ENCODE measurements at places on chromosomes 6 and 20. TPM values are rescaled to one million over a fixed set of nuclear protein-coding genes. Genes with fewer than 3 reads are reported as not detected.

- DNase-seq: no peak
Observed at GRCh38 chr6:139152892-139153271, 18.0 kb downstream of the HECA start.

DNA sequence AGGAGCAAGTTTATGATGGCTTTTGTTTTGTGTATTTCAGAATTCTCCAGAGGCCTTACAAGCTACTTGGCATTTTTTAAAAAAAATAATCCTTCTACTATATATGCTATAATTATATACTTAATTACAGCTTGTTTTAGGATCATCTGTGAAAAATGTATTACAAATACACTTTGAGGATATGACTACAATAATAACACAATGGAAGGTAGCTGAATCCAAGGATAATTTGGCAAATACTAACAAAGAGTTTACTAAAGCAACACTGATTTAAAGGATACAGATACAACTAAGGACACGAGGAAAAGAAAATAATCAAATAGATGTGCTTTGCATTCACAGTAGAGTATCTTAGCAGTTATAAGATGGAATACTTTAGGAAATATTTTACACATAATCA lies 381.9 kb upstream of the CITED2 start:
- no peak for DNase-seq

GRCh38 chr6:56517155-56517745 lies 125.4 kb downstream of the DST start:
- DNase-seq: no peak

EBF4 gene
- total RNA-seq: 2.5 TPM

- no peak for DNase-seq
Observed at GRCh38 chr6:132491303-132491702, 21.6 kb downstream of the STX7 start.

- DNase-seq: no peak
Observed at GRCh38 chr6:148523048-148523447, 180.4 kb downstream of the SASH1 start.

DNA sequence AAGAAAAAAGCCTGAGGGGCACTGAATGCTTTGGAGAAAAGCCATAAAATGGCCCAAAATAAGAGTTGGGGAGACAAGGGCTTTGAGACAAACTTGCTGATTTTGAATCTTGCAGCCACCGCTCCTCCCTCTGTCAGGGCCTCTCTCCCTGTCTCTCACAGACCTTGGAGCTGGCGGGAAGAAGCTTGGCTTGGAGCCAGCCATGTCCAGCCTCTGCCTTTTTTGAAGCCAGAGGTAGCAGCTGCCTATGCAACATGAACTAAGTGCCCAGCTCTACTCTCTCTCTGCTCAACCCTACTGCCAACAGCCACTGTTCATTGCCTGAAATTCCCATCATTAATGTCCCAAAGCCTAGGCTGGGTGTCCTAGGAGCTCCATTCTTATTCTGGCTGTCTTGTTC lies 63.7 kb upstream of the CTNNBL1 start:
- DNase-seq: no peak

GRCh38 chr6:170132011-170132521 lies 158.8 kb downstream of the DLL1 start:
- no peak for DNase-seq

GRCh38 chr6:106749609-106750008 lies 120.2 kb downstream of the QRSL1 start:
- no peak for DNase-seq

- no peak for DNase-seq
Observed at GRCh38 chr6:111256646-111257045, 169.3 kb downstream of the SLC16A10 start.

DNA sequence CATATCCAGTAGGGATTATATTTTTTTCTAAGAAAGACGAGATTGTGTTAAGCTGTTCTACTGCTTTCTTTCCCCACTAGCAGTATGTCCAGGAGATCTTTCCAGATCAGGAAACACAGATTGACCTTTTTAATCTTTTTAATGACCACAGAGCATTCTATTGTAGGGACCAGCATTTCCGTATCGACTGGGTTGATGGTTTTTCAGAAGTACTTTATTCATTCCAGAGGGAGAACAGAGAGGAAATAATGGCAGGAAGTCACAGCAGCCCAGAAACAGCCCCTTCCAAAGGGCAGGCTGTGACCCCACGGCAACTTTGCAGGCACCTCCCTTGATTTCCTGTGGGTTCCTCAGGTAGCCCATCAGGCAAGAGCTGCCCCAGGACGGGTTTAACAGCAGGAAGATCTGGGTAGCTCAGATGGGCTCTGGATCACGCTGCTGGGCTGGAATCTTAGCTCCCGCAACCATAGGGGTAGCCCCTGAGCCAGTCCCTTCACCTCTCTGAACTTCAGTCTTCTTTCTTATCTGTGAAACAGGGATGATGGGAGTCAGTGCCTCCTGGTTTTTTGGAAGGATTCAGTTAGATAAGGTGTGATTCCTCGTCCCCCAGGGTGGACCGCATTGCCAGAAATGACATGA lies 23.8 kb upstream of the CHMP4B start:
- DNase-seq: no peak

DNA sequence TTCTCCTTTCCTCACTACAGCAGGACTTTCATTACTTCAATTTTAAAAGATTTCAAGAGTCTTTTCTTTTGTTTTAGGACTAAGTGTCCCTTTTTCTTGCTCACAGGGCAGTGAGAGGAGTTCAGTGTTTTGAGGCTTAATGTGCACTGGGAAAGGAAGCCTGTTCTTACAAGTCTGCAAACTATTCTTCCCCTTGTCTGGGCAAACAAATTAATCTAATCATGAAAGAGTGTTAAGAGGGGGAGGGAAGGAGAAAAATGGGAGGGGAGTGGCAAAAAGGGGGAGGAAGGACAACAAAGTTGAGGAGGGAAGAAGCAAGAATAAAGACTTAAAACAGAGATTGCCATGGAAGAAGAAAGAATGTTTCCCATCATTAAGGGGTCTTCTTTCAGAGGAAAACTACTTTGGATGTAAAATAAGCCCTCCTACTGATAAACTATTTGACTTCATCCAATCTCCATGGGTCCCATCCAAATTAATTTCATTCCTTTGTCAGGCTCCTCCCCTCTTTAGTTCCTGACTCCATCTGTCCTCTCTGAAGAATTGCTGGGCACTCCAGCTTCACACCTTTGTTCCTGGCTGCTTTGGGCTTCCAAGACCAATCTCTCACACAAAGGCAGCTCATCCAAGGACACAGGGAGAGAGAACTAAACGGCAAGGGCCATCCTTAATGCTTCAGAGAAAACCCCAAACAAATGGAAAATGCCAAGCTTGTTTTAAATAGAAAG lies 244.5 kb downstream of the TPBG start:
- DNase-seq: no peak

GRCh38 chr20:49699200-49699992 lies 14.3 kb downstream of the B4GALT5 start:
- no peak for DNase-seq

DNA sequence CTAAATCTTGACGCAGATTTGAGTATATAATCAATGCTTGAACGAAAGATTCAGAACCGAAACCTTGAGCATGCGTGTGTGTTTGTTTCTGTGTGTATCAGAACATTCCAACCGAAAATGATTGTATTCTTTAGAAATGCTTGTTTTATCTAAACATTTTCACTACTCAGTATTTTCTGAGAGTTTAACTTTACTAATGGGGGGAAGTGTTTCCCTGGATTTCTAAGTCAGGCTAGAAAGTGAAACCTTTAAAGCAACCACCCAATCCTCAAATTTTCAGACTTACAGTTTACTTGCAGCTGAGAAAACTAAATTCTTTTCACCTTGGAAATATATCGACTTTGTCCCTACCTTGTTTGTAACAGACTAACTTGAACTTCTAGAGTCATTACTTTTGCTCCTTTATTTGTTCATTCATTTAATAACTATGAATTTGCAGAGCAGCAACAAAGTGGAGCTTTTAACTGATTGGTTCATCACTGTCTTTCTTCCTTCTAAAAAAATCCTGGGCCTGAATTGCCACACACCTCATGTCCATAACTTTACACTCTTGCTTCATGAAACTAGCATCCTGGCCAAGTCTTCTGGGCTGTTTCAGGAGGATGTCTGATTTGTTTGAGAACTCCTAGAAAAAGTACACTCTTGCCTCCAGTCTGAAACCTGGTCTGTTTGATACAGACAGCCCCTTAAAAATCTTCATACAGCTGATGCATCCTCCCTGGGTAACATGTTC lies 77.8 kb upstream of the XRN2 start:
- no peak for DNase-seq

GRCh38 chr6:143155681-143156080 lies 95.0 kb downstream of the AIG1 start:
- no peak for DNase-seq

CEP43 gene
- total RNA-seq: 20.6 TPM

EDN1 gene
- total RNA-seq: 16.3 TPM

DNA sequence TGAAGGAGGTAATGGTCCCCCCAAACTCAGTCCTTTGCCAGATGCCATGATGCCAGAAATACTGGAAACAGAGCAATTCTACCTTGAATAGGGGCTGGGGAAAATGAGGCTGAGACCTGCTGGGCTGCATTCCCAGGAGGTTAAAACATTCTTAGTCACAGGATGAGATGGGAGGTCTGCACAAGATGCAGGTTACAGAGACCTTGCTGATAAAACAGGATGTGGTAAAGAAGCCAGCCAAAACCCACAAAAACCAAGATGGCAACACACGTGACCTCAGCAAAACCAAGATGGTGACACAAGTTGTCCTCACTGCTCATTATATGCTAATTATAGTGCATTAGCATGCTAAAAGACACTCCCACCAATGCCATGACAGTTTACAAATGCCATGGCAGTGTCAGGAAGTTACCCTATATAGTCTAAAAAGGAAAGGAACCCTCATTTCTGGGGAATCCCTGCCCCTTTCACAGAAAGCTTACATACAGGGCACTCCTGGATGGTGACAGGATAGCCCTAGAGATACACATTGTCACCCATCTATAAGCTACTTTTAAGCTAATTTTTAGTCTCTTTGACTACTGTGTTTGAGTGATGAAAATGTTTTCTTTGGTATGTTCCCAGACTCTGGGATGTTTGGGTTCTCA lies 979.7 kb downstream of the TBC1D32 start:
- no peak for DNase-seq

DNA sequence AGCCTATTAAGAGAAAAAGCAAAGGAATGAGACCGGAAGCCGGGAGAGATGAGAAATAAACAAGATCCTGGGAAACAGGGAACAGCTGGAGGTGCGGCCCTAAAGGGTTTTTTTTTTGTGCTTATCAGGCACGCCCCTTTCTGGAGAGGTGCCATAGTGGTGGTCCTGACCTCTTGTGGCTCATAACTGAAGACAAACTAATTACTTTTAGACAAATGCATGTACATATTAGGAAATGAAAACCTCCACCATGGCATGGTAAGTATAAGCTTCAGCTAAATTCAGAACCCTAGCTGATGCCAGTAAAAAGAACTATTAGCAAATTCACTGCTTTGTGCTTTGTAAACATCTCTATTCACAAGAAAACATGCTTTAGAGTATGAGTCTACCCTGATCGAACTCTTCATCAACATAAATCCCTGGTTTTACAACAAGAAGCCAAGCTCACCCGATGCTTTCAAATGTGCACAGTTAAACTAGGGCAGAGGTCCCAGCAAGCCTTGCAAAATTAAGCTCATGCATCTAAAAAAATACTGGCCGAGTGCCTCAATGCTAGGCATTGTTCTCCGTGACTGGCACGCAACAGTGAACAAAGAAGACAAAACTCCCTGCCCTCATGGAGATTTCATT lies 96.4 kb upstream of the MRPS10 start:
- DNase-seq: no peak

GRCh38 chr20:63452821-63453523 lies 19.5 kb downstream of the KCNQ2 start:
- DNase-seq: no peak

GPR6 gene
- not detected for total RNA-seq

GRCh38 chr20:34045294-34045693 lies 51.6 kb downstream of the RALY start:
- no peak for DNase-seq

GRCh38 chr20:35586751-35587425 lies 28.7 kb upstream of the SPAG4 start:
- DNase-seq: no peak

ETV7 gene
- 0.87 TPM for total RNA-seq
